ENCODE measurements at places on chromosomes 16 and 17. TPM values are rescaled to one million over a fixed set of nuclear protein-coding genes. Genes with fewer than 3 reads are reported as not detected.

DNA sequence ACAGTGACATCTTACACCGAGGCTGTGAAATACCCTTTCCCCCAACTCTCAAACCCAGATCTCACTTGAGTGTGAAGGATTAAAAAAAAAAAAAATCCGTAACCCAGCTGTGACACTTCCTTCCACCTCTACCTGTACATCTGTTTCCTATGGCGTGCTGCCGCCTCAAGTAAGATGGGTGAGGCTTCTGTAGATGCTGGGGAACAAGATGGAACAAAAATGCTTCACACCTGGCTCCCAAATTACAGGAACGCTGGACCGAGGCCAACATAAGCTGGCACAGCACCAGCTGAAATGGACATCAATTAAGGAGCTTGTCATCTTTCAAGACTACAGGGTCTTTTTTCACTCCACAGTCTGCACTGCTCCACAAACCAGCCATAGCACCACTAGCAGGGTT is 95.9 kb downstream of the HIC1 start:
- peaks cover 6% of the 10 kb centered on the region for H3K4me1 ChIP-seq
- H3K36me3 ChIP-seq: peaks cover 17% of the 10 kb centered on the region
- H3K27ac ChIP-seq: no peak overlapping the region
- H3K4me3 ChIP-seq: no peak overlapping the region

Gene GGA2
- 73.3 TPM for total RNA-seq

DNA sequence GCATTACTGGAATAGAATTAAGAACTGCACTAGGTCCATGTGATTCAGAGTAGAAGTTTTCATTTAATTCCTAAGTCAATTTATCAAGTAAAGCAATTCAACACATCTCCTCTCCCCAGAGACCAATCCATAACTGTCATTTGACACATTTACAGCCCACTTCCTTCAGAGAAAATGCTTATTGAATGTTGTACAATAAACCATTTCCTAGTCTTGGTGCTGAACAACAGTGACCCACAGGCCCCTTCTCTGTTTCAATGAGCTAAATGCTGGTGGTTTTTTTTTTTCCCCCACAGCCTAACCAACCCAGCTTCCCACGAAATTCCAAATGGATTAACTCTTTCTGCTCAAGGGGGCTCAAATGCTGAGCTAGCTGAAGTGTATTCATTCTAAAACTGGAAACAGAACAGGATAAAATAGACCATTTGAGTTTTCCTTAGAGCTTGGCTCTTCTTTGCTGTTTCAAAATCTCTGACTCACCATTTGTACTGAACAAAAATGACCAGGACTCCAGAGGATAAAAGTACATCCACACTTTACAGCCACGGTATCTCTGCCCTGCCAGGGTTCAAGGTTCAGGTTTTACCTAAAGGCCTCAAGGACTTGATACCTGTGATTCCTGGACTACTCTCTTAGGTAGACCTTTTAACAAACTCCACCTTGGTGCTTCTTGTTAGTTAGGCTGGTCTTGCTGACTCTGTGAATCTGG is 62.3 kb downstream of the TMEM100 start:
- no peak overlapping the region for H3K27ac ChIP-seq
- H3K27me3 ChIP-seq: peaks cover 5% of the 10 kb centered on the region
- H3K4me1 ChIP-seq: no peaks in the 10 kb centered on the region
- no peak overlapping the region for H3K4me3 ChIP-seq
- DNase-seq: no peak
- H3K36me3 ChIP-seq: no peaks in the 10 kb centered on the region

DNA sequence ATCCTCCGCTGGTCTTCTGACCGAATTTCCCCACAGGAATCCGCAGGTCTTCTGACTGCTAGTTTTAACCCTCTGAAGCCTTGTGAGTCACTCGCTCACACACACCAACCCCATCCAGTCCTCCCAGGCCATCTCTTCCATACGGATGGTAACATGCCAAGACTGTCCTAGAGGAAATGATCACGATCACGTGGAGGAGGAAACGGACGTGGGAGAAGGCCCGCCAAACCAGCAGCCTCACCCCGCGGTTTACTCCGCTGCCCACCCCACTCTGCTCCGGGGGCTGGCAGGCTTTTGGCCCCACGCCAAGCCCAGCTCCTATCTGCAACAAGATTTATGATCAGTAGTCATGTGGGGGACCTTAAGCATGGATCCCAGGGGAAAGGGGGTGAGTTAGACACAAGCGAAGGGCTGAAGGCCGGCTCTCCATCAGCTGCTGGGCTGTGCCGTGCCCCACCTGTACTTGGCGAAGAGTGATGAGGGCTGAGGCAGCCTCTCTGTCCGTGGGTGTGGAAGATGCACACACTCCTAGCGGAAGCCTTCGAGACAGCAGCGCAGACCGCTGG is 1.5 kb upstream of the FAAP100 start:
- H3K27me3 ChIP-seq: no peaks in the 10 kb centered on the region
- H3K36me3 ChIP-seq: peaks cover 18% of the 10 kb centered on the region
- peak; percentile 23 for DNase-seq
- peak overlapping the region; percentile 86 for H3K4me3 ChIP-seq
- peaks cover 33% of the 10 kb centered on the region for H3K4me1 ChIP-seq

Gene ZG16
- total RNA-seq: not detected

DNA sequence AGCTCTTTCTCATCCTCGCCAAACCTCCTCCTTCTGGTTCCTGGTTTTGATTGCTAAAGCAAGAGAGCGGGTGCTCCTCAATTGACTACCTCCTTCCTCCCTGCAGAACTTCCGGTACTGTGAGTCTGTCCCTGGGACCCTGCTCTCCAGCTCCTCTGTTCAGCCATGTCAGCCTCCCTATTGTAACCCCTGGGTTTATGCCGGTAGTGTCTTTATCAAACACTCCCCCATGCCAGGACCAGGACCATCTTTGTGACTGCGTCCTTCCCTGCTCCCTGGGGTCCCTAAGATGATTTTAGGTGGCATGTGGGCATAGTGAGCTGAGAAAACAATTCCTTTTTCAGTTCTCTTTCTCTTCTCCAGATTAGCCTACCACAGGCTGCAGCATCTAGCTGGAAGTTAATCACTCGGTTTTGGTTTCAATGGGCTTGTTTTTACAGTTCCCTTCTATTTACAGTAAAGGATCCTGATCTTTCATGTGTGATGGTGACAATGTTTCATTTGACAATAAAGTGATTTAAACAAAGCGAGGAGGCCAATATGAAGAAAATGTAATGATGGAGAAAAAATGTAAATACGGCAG is 27.7 kb upstream of the IL21R start:
- H3K27me3 ChIP-seq: no peaks in the 10 kb centered on the region
- peaks cover 7% of the 10 kb centered on the region for H3K36me3 ChIP-seq
- H3K27ac ChIP-seq: no peak overlapping the region
- peak; percentile 56 for DNase-seq

Gene KDM6B
- 49.6 TPM for total RNA-seq

Gene COL1A1
- 2.3 TPM for total RNA-seq

Gene ARL2BP
- total RNA-seq: 16.4 TPM

DNA sequence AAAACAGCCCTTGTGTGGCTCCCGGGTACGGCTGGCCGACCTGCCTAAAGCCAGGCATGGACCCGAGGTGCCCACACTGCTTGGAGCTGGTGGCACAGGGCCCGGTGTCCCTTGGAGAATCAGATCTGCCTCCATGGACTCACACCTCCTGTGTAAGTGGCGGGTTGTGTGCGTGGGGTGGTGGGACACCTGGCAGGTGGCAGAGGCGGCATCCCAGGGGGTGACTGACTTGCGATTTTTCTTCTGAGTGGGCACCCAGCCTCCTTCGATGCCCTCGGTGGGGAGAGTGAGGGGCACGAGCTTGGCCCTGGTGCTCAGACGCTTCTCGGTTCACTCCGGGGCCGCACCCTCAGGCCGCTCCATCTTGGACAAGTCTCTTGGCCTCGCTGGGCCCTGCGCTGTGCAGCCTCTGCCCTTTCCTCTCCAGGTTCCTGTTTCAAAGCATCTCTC is 35.8 kb downstream of the METRNL start:
- no peak overlapping the region for H3K27ac ChIP-seq
- DNase-seq: no peak
- H3K4me3 ChIP-seq: no peak overlapping the region

Gene MRPL58
- 57.7 TPM for total RNA-seq

Gene SHCBP1
- total RNA-seq: 49.0 TPM

DNA sequence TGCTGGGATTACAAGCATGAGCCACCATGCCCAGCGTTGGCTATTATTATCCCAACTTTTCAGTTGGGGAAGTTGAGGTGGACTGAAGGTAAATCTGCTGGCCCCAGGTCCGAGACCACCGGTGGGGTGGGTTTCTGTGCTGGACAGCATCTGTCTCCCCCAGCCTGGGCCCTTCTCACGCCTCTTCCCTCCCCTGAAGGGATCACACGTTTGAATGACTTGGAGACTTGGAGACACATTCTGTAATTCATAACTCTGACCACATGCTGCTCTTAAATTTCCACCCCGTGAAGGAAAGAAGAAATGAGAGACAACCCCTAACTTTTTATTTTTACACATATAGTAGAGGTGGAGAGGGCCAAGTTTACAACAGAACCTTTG is 109.8 kb downstream of the MSI2 start:
- no peak overlapping the region for H3K4me3 ChIP-seq
- no peak overlapping the region for H3K27ac ChIP-seq
- peaks cover 2% of the 10 kb centered on the region for H3K36me3 ChIP-seq
- H3K4me1 ChIP-seq: peaks cover 26% of the 10 kb centered on the region
- H3K27me3 ChIP-seq: no peaks in the 10 kb centered on the region
- DNase-seq: no peak

DNA sequence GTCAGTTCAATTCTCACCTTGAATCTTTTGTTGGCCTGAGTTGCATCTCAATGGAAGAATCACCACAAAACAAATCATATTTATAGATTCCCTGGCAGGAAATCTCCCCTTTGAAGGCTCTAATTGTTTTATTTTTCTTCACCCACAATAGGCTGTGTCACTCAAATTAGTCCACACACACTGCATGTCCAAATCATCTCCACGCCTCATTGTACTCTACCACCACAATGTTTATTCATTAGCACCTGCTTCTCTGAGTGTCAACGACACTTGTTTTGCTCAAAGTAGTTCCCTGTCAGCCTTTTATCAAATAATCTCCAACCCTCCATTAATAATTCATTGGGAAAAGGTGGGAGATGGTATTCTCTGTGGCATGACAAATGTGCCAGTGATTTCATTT is 164.3 kb downstream of the ABCC12 start:
- peaks cover 5% of the 10 kb centered on the region for H3K27me3 ChIP-seq
- H3K36me3 ChIP-seq: no peaks in the 10 kb centered on the region
- H3K4me1 ChIP-seq: no peaks in the 10 kb centered on the region
- H3K27ac ChIP-seq: no peak overlapping the region
- no peak for DNase-seq
- no peak overlapping the region for H3K4me3 ChIP-seq

All from activated CD4-positive, alpha-beta memory T cell treated with anti-CD3 and anti-CD28 coated beads for 36 hours (primary cell).